CD4-positive, alpha-beta T cell treated with Interleukin-17A for 1 hour (primary cell): ENCODE measurements at places on chromosomes 2 and 18.

GRCh38 chr2:47339745-47340541 is 63.0 kb upstream of the MSH2 start:
- no peak for DNase-seq

DNA sequence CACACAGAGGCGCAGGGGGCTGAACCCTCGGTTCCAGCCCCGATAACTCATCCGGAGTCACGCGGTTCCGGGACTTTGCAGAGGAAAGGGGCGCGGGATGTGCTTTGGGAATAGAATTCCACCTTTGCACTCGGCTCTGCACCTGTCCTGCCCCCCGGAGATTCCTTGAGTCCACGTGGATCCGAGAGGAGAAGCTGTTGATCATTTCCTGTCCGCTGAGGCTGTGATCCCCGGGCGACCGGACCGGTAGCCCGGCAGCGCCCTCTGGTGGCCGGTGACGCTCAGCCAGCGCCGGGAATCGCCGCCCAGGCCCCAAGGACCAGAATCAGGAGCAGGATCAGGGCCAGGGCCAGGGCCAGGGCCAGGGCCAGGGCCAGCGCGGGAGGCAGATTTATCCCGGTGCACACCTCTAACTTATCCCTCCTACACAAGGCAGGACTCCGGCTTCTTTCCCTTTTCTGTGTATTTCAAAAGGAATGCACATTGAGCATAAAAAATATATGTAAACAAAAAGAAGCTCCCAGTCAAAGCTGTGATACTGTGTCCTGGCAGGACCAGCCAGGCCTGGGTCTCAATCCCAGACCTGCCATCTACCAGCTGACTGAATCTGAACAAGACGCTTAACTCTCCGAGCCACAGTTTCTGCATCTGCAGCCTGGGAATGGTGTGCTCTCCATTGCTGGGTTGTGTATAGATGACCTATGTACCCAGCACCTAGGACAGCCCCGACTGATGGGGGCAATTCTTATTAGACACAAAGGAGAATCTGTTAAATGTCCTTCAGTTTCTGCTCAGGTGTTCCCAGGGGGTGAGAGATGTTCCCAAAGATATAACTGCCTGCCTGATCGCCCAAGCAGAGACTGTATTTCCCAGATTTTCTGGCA is 8.5 kb upstream of the SPATA3 start:
- DNase-seq: peak; percentile 71

DNA sequence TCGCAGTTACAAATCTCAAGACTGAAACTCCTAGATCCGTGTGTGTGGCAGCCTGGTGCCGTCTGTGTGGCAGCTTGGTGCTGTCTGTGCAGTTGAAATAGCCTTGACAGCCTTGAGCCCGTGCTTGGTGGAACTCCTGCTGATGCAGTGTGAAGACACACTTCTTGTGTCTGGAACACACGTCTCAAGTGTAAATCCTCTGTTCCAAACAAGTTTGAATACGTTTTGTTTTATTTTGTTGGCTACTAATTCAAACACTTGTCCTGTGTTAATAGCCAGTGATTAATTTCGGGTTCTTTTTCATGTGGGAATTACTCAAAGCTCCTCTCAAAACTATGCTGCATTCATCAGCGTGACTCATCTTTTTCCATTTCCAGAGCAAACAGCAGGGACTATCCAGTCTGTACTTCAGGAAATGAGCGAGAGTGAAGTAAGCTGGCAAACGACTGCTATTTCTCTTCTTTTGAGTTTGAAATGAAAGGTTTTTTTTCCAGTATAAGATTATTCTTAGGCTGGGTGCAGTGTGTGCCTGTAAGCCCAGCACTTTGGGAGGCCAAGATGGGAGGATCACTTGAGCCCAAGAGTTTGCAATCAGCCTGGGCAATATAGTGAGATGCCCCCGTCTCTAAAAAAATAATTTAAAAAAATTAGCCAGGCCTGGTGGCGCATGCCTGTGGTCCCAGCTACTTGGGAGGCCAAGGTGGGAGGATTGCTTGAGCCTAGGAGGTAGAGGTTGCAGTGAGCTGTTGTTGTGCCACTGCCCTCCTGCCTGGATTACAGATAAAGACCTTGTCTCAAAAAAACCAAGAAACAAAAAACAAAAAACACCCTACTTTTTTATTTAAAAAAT is 152.9 kb downstream of the SPP2 start:
- no peak for DNase-seq

GRCh38 chr2:119630121-119630520 is 48.9 kb upstream of the TMEM177 start:
- DNase-seq: no peak

- no peak for DNase-seq
Observed at GRCh38 chr18:35371412-35372195, 5.5 kb downstream of the ZNF396 start.

DNA sequence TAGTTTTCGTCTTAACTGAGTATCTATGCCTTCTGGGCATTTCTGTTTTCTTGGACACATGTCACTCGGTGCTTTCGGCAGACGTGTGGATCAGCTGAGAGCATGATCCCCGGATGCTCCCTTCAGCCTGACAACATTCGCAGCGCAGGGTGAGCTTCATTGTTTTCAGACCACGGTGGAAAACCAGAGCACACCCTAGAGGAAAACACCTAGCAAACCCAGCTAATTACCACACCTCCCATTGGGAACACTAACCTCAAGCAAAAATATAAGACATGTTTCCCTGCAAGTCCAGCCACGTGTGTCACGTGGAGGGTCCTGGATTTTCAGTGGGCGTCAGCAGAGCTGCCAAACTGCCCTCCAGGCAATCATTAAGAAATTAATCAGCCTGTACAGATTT is 31.0 kb downstream of the ANKRD29 start:
- DNase-seq: no peak

- DNase-seq: no peak
Observed at GRCh38 chr2:105382177-105382576, 16.7 kb downstream of the FHL2 start.

GRCh38 chr18:79169958-79170555 is 100.9 kb downstream of the ATP9B start:
- DNase-seq: no peak

DNA sequence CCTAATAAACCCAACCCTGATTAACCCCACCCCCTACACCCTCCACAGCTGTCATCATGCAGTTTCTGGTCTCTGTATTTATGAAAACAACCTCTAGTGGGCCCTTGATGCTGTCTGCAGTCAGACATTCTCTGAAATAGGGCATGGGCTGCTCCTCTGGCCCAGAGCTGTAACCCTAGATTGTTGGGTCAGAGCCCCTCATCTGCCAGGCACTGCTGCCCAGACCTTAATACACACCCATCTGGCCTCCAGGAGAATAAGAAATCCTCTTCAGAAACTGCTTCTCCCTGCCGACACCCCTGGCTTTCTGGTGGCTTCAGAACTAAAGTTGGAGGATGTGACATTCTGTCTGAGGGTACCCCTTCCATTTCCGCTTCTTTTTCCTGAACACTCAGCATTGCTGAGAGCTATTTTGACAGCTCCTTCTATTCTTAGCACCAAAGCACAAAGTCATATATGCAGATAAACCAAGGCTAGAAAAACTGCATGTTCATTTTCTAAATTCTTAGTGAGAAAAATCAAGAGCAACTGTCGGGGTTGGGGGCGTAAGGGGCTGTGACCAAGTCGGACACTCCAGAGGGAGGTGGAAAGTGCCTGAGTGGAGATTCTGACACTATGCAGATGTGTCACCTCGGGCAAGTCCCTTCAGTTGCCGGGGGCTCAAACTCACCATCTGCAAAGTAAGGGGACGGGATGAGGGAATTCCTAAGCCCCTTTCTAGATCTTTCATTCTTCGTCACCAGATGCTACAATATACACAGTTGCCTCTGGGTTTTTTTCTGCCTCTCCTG is 28.7 kb downstream of the SRSF7 start:
- peak; percentile 60 for DNase-seq

- no peak for DNase-seq
Observed at GRCh38 chr2:8214036-8214615, 467.7 kb upstream of the ID2 start.

GRCh38 chr18:25164848-25165811 is 186.8 kb downstream of the ZNF521 start:
- no peak for DNase-seq

DNA sequence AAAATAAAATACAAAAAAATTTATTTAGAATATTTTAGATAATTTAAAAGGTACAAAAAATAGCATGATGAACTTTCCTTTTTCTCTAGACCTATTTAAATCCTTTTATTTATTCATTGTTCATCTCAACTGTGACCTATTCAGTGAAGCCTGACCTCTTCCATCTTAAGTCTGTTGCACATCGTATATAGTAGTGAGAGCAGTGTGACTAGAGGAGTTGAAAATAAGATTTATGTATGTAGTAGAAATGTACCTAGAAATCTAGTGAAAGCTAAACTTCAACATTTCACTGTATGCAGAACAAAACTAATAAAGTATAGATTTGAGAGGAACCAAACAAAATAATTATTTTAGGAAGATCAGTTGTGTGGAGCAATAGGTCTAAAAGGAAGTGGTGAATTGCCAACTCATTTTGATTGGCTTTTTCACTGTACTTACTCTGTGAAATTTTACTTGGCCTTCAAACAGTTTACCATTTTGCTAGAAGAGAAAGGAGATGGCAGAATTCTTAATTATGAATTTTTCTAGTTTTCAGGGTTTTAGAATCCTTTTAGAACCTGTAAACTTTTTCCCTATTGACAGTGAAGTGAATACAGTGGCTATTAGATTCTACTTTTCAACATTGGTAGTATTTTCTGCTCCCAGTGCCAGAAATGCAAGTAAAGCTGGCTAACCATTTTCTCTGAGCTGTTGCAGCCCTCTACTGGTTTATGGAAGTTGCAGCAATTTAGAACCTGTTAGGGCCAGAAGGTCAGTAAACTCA is 11.0 kb downstream of the ANKRD12 start:
- DNase-seq: peak; percentile 80

- no peak for DNase-seq
Observed at GRCh38 chr2:21438949-21439348, 315.2 kb downstream of the TDRD15 start.

DNA sequence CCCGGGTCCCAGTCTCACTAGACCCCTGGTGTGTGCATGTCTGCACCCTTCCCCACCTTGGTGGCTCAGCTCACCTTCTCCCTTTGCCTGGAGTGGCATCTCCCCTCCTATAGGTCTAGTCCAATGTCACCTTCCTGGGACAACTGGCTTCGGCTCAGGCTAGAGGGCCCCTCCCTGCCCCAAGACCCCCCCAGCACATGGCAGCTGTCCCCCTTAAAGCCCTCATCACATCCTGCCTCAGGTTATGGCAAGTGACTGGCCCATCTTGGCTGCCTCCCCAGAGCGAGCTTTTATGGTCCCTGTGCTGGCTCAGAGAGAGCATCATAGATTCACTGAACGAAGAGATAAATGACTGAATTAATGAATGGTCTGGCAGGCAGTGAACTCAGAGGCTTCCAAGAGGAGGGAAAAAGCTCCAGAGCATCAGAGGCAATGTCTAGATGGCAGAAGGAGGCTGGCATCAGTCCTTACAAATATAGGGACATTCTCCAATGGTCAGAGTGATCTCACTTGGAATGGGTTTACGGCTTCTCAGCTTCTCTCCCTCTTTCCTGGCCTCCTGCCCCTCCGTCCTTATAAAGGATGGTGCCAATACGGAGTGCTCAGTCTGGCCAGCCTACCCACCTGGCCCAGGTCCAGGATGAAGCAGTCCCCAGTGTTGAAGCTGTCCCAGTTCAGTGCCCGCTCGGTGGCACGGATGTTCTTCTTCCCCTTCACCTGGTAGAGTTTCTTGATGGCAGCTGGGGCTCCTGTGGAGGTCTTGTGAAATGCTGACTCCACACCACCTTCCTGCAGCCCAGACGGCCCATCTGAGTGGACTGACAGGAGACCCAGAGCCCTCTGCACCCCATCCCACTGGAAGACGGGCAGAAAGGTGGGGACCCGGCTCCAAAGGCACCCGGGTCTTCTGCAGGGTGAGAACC is 9.4 kb downstream of the CAPG start:
- no peak for DNase-seq

DNA sequence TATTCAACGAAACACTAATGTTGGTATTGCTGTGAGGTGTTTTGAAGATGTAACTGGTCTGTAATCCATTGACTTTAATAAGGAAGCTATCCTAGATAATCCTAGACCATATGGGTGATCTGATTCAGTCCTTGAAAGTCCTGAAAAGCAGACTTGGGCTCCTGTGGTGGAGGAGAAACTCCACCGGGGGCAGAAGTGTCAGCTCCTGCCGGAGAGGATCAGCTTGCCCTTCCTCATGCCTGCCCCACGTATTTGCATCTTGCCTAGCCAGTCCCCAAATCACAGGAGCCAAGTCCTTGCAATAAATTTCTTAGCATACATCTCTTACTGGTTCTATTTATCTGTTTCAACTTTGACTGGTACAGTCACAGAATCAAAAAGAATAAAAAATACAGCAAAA is 144.2 kb upstream of the DLGAP1 start:
- DNase-seq: no peak

DNA sequence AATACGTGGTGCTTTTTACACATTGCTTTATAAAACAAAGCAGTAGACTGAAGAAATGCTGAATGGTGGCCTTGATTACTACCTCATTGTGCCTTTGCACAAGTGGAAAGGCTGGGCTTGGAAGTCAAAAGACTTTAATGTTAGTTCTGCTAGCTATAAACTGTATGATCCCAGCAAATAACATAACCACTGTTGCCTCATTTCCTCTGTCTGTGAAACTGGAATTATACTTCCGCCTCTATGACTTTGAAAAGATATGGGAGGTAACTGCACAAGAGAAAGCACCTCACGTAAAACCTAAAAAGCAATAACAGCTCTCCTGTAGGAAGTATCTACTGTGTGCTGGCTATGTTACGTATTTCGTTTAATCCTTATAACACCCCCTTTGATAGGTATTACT is 43.4 kb upstream of the DSC1 start:
- no peak for DNase-seq

- no peak for DNase-seq
Observed at GRCh38 chr2:116737951-116738350, 1076.5 kb upstream of the DDX18 start.

DNA sequence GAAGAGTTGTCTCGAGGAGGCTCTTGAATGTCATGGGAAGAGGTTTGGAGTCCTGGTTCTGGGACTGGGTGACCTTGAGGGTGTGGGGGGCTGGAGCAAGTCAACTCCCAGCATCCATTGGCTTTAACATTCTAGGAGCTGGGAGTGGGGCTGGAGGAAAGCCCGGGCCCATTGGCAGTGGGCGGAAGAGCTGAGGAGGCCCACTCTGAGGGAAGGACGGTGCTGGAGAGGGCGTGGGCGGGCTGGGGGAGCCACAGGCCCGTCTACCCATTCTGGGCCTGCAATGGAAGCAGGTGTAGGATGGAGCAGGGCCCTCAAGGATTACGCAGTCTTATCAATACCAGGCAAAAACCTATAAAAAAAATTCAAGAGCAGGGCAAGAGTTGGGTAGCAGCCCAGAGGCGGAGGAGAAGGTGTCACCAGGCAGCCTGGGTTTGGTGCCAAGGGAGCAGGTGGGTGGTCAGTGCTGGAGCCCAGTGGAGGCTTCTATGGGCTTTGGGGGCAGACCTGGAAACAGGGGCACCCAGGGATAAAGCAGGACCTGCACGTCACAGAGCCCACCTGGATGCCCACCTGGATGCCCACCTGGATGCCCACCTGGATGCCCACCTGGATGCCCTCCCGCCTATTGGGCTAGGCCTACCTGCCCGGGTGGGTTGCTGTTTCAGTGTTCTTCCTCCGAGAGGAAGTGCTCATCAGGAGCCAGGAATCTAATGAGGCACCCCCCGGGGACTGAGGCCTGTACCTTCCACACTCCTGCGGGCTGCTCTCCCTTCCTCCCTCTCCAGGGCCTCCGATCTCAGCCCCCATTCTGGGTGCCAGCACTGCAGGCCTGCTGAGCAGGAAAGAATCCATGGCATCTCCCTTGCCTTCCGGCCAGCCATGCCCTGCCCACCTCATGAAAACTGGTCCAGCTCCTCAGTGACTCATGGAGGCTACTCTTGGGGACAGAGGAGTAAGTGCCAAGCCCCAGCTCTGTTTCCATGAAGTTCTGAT is 71.3 kb downstream of the CTIF start:
- no peak for DNase-seq
